ENCODE measurements at places on chromosomes 13 and 19. TPM values are rescaled to one million over a fixed set of nuclear protein-coding genes. Genes with fewer than 3 reads are reported as not detected.

The UBE2L5 gene
- polyA plus RNA-seq: 0.72 TPM

- DNase-seq: no peak
Measured at GRCh38 chr13:98406971-98407370, 169.9 kb downstream of the STK24 start.

GRCh38 chr13:103187721-103188156, 121.5 kb upstream of the SLC10A2 start:
- no peak for DNase-seq

DNA sequence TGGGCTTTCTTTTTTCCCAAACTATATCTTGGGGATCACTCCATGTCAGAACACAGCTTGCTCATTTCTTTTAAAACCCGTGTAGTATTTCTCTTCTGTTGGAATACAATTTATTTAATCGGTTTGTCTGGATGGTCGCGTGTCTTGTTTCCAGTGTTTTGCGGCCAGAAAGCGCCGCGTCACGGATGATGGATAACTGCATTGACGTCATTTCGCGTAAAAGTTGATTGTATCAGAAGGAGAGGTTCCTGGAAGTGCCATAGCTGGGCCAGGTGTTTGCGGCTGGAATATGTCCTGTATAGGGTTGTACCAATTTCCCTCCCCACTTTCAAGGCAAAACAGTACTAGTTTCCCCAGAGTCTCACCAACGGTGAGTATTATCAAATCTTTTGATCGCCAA, 9.7 kb downstream of the ACTL9 start:
- no peak for DNase-seq

DNA sequence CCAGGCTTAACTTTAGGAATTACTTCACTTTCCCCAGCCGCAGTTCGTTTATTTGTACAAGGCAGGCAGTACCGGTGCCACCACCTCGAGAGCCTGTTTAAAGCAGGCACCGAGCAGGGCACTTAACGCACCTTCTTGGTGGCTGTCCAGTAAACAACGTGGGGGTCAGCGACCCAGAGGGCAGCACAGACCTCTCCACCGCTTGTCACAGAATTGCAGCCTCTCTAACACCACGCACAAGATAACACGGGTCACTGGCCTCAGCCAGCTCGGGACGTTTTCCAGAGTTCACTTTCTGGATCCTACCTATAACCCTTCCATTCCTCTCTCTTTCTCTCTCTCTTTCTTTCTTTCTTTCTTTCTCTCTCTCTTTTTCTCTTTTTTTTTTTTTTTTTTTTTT, 16.8 kb upstream of the ELAVL1 start:
- DNase-seq: no peak

All from muscle of back (tissue), 13 donors.